ENCODE measurements at places on chromosomes 7 and 10. TPM values are rescaled to one million over a fixed set of nuclear protein-coding genes. Genes with fewer than 3 reads are reported as not detected.

- H3K4me3 ChIP-seq = peak overlapping the region; percentile 58
- peaks cover 3% of the 10 kb centered on the region for H3K4me1 ChIP-seq
- DNase-seq = no peak
- H3K27ac ChIP-seq = no peak overlapping the region
These were observed 277.8 kb upstream of the NEBL start for GRCh38 chr10:21174715-21175495.

DNA sequence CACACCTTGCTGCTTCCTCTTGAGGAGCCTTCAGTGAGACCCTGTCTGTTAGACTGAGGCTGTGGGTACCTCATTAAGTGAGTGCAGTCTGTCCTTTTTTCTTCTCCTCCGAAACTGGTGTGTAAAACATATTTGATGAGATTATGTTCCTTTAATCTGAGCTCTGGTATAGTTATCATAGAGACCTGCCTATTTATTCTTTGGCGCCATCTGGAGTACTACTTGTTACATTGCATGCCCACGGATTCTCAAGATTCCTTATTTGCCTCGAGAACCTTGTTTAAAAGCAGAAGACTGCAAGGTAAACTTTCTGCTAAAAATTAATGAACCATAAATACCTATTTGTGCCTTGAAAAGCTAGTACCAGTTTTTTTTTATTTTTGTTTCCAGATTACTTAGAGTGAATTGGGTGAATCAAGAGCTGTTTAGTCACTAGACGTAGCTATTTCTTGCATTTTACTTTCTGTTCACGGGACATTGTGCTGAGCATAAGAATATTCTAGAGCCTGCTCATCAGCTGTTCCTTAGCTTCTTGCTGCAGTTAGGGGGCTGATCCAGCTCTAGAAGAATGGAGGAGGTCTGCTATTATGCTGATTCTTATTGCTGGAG is 16.9 kb upstream of the STMP1 start:
- H3K36me3 ChIP-seq = peaks cover 60% of the 10 kb centered on the region
- H3K27me3 ChIP-seq = no peaks in the 10 kb centered on the region
- no peak for DNase-seq
- no peak overlapping the region for H3K27ac ChIP-seq
- H3K4me3 ChIP-seq = no peak overlapping the region

The CTAGE6 gene
- 0.78 TPM for total RNA-seq

GRCh38 chr10:131982185-131982756 is 548 bp upstream of the BNIP3 start:
- peaks cover 12% of the 10 kb centered on the region for H3K27me3 ChIP-seq
- peak overlapping the region; percentile 72 for H3K4me3 ChIP-seq
- H3K36me3 ChIP-seq = peaks cover 45% of the 10 kb centered on the region

- no peak overlapping the region for H3K27ac ChIP-seq
- H3K4me3 ChIP-seq = no peak overlapping the region
- peaks cover 8% of the 10 kb centered on the region for H3K27me3 ChIP-seq
- no peaks in the 10 kb centered on the region for H3K4me1 ChIP-seq
These were observed 96.8 kb downstream of the CYTH3 start for GRCh38 chr7:6175645-6176044.

The POLR2J2 gene
- total RNA-seq = 13.9 TPM

- no peak overlapping the region for H3K27ac ChIP-seq
- no peaks in the 10 kb centered on the region for H3K4me1 ChIP-seq
- DNase-seq = no peak
- no peak overlapping the region for H3K4me3 ChIP-seq
These were observed 123.9 kb upstream of the BET1 start for GRCh38 chr7:94128072-94128471.
